ENCODE measurements at places on chromosomes 7 and 10.

DNA sequence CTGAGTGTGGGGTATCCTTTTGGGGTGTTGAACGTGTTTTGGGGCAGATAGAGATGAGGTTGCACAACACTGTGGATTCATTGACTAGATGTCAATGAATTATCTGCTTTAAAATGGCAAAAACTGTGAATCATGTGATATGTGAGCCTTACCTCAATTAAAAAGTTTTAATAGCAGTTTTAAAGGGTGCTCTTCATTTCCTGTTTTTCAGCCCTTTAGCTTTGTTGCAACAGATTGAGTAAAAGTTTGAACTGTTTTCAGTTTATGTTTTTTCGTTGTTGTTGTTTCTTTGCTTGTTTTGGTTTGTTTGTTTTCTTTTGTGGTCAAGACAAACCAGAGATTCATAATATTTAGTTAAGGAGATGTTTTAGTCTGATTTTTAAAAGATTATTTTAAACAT lies 9.4 kb downstream of the TAS2R41 start:
- H3K27ac ChIP-seq = no peak overlapping the region
- no peak overlapping the region for H3K4me3 ChIP-seq
- H3K36me3 ChIP-seq = no peaks in the 10 kb centered on the region
- peaks cover 10% of the 10 kb centered on the region for H3K27me3 ChIP-seq
- H3K4me1 ChIP-seq = no peaks in the 10 kb centered on the region

DNA sequence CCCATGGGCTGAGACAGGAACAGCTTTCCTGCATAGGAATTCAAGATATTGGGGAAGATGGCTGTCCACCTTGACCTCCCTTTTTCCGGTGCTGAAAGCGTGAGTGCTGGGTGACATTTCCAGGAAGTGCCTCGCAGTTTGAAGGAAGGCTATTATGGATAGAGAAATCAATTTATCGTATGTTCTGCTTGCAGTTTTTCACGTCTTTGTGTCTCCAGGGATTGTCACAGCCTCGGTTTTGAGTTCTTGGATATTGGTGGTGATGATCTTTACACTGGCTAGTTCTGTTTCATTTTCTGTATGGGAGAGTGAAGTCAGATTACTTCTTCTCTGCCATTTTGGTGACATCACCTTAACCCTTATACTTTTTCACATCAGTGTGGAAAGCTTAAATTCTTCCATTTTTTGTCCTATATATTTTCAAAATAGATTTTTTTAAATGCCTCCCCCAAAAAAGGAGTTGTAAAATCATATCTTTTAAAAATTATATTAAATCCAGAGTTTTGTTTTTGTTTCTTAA lies 102.5 kb upstream of the APBB1IP start:
- H3K27ac ChIP-seq = peak overlapping the region; percentile 56
- H3K27me3 ChIP-seq = no peaks in the 10 kb centered on the region
- DNase-seq = peak; percentile 1

- H3K36me3 ChIP-seq = peaks cover 24% of the 10 kb centered on the region
- H3K27ac ChIP-seq = no peak overlapping the region
- H3K4me3 ChIP-seq = no peak overlapping the region
- no peaks in the 10 kb centered on the region for H3K27me3 ChIP-seq
Measured at GRCh38 chr7:26212921-26213718, 11.6 kb downstream of the CBX3 start.

GRCh38 chr10:19833170-19833824 lies 17.1 kb downstream of the PLXDC2 start:
- no peaks in the 10 kb centered on the region for H3K36me3 ChIP-seq
- no peaks in the 10 kb centered on the region for H3K27me3 ChIP-seq
- H3K27ac ChIP-seq = no peak overlapping the region

- H3K36me3 ChIP-seq = no peaks in the 10 kb centered on the region
- H3K4me3 ChIP-seq = no peak overlapping the region
- no peaks in the 10 kb centered on the region for H3K27me3 ChIP-seq
- no peak for DNase-seq
- H3K27ac ChIP-seq = no peak overlapping the region
- no peaks in the 10 kb centered on the region for H3K4me1 ChIP-seq
Measured at GRCh38 chr7:52017802-52018679, 701.4 kb upstream of the COBL start.

GRCh38 chr7:7639421-7639820 lies 1.1 kb upstream of the UMAD1 start:
- DNase-seq = no peak
- peak overlapping the region; percentile 84 for H3K4me3 ChIP-seq
- no peaks in the 10 kb centered on the region for H3K27me3 ChIP-seq
- peak overlapping the region; percentile 98 for H3K27ac ChIP-seq

DNA sequence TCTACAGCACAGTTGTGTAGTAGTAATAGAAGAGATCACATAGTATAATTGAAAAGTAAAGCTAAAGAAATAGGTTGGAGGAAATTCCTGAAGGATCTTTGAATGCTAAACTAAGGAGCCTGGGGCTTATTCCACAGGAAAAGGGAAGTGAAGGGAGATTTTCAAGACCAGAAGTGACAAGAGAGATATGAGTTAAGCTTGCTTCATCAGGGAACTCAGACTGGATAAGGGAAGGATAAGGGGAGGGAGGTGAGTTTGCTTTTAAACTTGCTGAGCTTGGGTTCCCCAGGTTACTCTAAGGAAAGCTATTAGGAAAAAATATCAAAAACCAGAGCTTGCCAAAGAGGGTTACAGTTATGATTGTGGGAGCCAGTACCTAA lies 182.4 kb downstream of the RAPGEF5 start:
- peaks cover 10% of the 10 kb centered on the region for H3K4me1 ChIP-seq
- no peaks in the 10 kb centered on the region for H3K36me3 ChIP-seq
- DNase-seq = no peak
- H3K27ac ChIP-seq = peak overlapping the region; percentile 31
- H3K4me3 ChIP-seq = no peak overlapping the region
- H3K27me3 ChIP-seq = peaks cover 3% of the 10 kb centered on the region

GRCh38 chr10:122486406-122487080 lies 25.2 kb downstream of the HTRA1 start:
- no peak overlapping the region for H3K4me3 ChIP-seq
- no peak for DNase-seq
- no peak overlapping the region for H3K27ac ChIP-seq

DNA sequence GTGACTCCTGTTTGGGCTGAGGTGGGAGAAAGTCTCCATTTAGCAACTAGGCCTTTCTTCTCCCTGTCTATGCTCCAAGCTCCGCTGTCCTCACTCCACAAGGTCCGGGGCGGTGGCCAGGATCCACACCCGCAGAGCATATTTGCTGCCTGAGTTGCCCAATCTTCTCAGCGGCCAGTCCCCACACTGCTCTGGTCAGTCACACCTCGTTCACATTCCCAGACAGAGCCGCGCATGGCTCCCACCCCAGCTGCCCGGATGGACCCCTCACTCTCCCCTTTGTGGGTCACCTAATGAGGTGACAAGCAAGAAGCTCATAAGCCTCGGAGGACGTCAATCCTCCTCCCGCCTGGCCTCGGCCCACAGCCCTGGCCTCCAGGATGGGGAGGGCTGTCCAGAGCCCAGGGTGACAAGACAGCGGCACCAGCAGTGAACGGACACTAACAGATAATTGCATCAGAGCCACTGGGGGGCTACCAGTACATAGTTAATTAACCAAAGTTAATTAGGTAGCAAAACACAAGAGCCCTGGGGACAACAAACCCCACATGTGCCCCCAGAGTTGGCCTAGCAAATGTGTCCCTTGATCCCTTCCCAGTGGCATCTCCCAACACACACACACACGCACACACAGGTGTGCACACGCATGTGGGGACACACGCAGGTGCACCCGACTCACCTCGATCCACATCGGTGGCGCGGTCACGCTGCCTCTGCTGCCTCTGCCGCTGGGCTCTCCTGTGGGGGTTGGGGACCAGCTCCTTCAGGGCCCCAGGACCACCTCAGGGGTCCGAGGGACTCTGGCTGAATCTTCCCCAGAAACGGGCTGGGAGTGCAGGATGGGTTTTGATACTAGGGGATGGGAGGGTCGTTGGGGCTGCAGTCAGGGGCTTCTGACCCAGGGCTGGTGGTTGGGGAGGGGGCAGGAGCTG lies 11.8 kb downstream of the EPHA1 start:
- peaks cover 2% of the 10 kb centered on the region for H3K4me1 ChIP-seq
- peaks cover 4% of the 10 kb centered on the region for H3K36me3 ChIP-seq
- no peaks in the 10 kb centered on the region for H3K27me3 ChIP-seq
- H3K4me3 ChIP-seq = no peak overlapping the region

- peaks cover 3% of the 10 kb centered on the region for H3K27me3 ChIP-seq
- no peak for DNase-seq
Measured at GRCh38 chr7:50660830-50661175, 95.6 kb upstream of the DDC start.

- no peaks in the 10 kb centered on the region for H3K4me1 ChIP-seq
- H3K27me3 ChIP-seq = peaks cover 6% of the 10 kb centered on the region
- DNase-seq = no peak
- no peaks in the 10 kb centered on the region for H3K36me3 ChIP-seq
- H3K27ac ChIP-seq = no peak overlapping the region
- H3K4me3 ChIP-seq = no peak overlapping the region
Measured at GRCh38 chr10:113329121-113329596, 223.7 kb upstream of the HABP2 start.

DNA sequence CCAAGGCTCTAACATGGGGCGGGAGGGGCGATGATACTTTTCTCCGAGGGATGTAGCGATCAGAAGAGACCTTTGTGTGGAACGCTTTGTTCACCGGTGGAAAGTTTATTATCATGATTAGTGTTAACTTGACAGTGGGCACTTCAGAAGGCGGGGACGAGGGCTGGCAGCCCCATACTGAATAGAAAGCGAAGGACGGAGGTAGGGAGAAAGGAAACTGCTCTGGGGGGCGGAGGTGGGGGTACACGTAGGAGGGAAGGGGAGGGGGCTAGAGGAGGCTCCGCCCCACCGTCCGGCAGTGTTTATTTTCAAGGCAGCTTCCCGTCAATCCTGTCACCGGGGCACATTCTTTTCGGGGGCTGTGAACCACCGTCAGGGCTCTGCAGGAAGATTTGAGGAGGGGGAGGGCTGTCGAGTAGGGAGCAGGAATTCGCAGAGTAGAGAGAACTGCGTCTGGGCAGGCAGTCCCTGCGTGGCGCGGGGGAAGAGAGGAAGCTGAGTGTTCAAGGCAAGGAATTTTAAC lies 9.4 kb upstream of the NKX2-3 start:
- H3K27ac ChIP-seq = no peak overlapping the region
- H3K4me1 ChIP-seq = peaks cover 5% of the 10 kb centered on the region
- peak overlapping the region; percentile 44 for H3K4me3 ChIP-seq
- H3K27me3 ChIP-seq = peaks cover 26% of the 10 kb centered on the region

GRCh38 chr10:79241990-79242619 lies 105.2 kb upstream of the PPIF start:
- H3K4me3 ChIP-seq = peak overlapping the region; percentile 89
- DNase-seq = peak; percentile 33
- H3K27ac ChIP-seq = peak overlapping the region; percentile 78
- peaks cover 43% of the 10 kb centered on the region for H3K4me1 ChIP-seq
- H3K36me3 ChIP-seq = no peaks in the 10 kb centered on the region
- H3K27me3 ChIP-seq = no peaks in the 10 kb centered on the region

DNA sequence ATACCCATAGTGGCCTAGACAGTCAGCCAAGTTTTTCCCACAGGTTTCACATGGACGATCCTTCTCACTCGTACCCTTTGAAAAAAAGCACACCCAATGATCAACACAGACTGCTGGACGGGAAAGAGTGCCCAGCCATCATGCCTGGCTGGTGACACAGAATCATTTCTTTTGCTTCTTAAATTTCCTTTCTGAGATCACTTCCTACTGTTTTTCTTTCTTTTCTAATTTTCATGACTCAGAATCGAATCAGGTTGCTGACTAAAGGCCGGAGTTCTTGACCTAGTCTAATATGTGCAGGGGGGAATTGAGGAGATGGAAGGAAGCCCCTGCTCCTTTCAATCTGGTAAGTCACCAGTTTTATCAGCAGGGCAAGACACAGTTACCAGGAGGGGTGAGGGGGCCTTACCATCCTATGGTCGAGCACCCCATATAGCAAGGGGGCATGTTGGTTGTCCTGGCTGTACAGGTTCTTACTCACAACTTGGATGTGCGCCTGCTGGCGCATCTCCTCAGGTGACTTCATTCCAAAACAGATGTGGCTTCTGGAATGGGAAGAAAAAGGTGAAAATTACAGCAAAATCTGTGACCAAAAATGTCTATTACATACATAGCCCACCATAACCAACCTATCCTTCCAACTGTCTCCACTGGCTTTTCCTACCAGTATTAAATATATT lies 3.5 kb downstream of the POLR3A start:
- no peak overlapping the region for H3K27ac ChIP-seq
- peaks cover 23% of the 10 kb centered on the region for H3K4me1 ChIP-seq
- H3K27me3 ChIP-seq = no peaks in the 10 kb centered on the region
- DNase-seq = no peak
- no peak overlapping the region for H3K4me3 ChIP-seq

GRCh38 chr10:2964632-2965296 lies 102.6 kb upstream of the PFKP start:
- H3K27ac ChIP-seq = no peak overlapping the region
- H3K36me3 ChIP-seq = no peaks in the 10 kb centered on the region
- H3K4me3 ChIP-seq = no peak overlapping the region
- peaks cover 16% of the 10 kb centered on the region for H3K27me3 ChIP-seq
- DNase-seq = no peak

DNA sequence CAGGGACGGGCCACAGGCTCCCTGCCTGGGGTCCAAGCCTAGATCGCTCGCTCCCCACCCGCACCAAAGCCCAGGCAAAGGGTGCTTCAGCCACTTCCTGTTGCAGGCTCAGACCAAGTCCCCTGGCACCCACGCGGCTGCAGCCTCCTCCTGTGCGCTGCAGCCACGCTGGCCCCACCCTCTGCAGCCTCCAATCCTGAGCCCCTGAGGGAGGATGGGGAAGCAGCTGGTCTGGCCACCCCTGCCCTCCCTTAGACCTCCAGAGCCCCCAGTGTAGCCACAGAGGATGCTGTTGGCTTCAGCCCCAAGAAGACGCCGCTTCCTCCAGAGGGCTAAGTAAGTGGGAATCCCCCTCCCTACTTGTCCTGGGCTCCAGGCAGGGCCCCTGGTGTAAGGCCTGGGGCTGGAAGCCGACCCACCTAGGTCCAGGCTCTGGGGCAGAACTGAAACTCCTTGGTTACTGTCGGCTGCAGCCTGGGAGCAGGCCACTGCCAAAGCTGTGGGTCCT lies 9.4 kb downstream of the LIMK1 start:
- no peak for DNase-seq
- H3K4me3 ChIP-seq = peak overlapping the region; percentile 95
- peak overlapping the region; percentile 95 for H3K27ac ChIP-seq
- H3K36me3 ChIP-seq = peaks cover 4% of the 10 kb centered on the region
- peaks cover 20% of the 10 kb centered on the region for H3K4me1 ChIP-seq
- H3K27me3 ChIP-seq = no peaks in the 10 kb centered on the region

- H3K36me3 ChIP-seq = peaks cover 28% of the 10 kb centered on the region
- H3K4me1 ChIP-seq = peaks cover 11% of the 10 kb centered on the region
- no peaks in the 10 kb centered on the region for H3K27me3 ChIP-seq
- H3K4me3 ChIP-seq = no peak overlapping the region
- DNase-seq = no peak
Measured at GRCh38 chr10:49518982-49519578, 19.8 kb downstream of the ERCC6 start.

GRCh38 chr10:6406220-6407033 lies 173.6 kb downstream of the PRKCQ start:
- H3K27me3 ChIP-seq = peaks cover 22% of the 10 kb centered on the region
- H3K36me3 ChIP-seq = no peaks in the 10 kb centered on the region
- no peak overlapping the region for H3K27ac ChIP-seq
